ENCODE measurements at places on chromosomes 12 and 14.

- DNase-seq = peak; percentile 58
Observed at GRCh38 chr14:71321574-71322315, 414.5 kb downstream of the PCNX1 start.

GRCh38 chr14:46248001-46248630, 403.5 kb downstream of the RPL10L start:
- no peak for DNase-seq

DNA sequence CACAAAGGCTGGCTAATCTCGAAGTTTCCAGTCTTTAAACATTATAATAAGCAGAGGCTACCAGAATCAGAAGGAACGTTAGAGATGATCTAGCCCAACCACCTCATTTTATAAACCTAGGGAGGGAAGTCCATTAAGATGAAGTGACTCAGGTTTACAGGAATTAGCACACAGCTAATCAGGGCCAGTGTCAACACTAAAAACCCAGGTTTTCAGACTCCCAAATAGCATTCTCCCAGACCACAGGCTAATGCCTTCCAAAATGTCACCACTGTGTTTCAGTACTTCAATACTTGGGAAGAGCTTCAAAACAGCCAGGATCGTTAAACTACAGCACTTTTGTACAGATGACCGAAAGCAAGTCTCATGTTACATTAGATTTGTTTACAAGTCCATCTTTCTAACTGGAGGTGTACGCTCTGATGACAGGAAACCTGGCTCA, 89.2 kb downstream of the FOXN3 start:
- DNase-seq = no peak

- no peak for DNase-seq
Observed at GRCh38 chr14:90299408-90299807, 32.3 kb downstream of the NRDE2 start.

DNA sequence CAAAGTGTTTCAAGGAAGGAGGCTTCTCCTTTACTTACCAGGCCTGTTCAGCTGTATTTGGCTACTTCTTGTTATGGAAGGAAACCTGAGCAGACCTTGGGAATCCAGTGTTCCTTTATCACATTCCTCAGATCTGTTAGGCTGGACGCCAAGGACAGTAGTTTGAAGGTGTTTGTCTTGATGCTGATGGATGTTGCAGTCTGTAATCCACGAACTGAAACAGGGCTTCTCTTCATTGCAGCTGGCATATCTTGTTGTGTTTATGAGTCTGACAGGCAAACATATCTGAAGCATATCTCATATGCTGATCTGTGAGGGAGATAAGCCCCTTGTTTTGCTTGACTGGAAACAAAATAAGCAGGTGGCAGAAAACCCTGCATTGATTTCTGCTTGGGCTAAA, 904.3 kb downstream of the NRXN3 start:
- peak; percentile 3 for DNase-seq

- DNase-seq = no peak
Observed at GRCh38 chr12:558580-558979, 98.8 kb downstream of the B4GALNT3 start.

DNA sequence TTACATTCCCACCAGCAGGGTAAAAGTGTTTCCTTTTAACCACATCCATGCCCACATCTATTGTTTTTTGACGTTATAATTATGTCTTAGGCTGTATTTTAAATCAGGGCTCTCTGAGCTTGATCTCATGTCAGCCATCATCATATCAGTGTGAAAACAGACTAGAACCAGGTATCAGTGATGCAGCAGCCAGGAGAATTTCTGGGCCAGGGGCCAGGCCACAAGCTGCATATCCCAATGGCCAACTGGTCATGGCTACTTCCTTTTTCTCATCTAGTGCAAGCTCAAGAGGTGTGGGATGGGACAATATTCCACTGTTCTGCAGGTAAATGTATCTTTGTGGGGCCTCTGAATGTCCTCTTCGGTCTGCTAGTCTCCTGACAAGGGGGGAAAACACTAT, 125.1 kb downstream of the CRADD start:
- DNase-seq = no peak

DNA sequence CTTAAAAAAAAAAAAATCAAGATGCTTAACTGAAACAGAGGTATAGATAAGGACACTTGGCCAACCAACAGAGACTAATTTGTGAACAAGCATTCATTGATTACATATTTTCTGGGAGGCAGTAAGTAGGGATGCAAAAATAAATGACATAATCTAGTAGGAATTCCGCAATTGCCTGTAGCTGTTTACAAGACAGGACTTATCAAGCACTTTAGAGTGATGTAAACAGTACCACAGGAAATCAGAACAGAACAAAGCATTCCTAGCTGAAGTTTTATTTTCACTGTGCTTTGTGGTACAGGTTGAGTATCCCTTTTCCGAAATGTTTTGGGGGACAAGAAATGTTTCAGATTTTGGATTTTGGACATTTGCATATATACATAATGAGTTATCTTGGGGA, 68.2 kb upstream of the FGD4 start:
- no peak for DNase-seq

DNA sequence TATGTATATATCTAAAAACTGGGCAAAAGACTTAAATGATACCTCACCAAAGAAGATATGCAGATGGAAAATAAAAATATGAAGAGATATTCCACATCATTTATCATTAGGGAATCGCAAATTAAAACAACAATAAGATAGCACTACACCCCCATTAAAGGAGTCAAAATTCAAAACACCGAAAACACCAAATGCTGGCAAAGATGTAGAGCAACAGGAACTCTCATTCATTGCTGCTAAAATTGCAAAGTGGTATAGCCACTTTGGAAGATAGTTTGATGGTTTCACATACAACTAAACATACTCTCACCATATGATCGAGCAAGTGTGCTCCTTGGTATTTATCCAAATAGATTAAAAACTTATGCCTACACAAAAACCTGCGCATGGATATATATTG, 131.5 kb upstream of the BCL2L14 start:
- no peak for DNase-seq

- no peak for DNase-seq
Observed at GRCh38 chr12:54147186-54147585, 41.6 kb downstream of the SMUG1 start.
